ENCODE measurements at places on chromosomes 11 and 22.

DNA sequence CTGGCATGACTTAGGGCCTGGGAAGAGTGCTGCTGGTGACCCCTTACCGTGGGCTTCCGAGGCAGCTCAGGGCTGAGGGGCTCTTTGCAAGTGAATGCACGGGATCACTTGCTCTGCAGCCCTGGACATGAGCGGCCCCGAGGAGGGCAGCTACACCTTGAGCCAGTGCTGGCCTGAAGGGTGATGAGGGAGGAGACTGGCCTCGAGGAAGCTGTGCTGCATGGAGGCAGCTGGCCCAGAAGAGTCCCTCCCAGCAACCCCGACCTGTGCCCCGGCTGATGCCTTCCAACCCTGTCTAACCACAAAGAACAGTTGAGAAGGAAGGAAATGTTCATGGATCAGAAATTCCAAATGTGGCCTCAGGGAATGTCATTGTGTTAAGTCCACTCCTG lies 45.2 kb downstream of the TBX1 start:
- DNase-seq: no peak

DNA sequence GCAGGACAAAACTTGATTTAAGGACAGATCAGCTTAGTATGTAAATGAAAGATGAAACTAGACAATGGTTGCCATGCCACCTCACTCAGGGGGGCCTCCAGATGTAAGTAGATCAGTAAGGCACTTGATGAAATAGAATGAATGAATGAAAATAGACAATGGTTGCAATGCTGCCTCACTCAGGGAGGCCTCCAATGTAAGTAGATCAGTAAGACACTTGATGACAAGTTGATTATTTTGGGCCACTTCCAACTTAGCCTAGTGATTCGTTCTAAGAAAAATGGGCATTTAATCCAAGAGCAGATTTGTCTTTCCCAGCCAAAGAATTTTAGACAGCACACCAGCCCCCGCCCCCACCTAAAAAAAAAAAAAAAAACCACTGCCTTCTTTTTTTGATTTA lies 19.2 kb upstream of the SLC5A12 start:
- no peak for DNase-seq

DNA sequence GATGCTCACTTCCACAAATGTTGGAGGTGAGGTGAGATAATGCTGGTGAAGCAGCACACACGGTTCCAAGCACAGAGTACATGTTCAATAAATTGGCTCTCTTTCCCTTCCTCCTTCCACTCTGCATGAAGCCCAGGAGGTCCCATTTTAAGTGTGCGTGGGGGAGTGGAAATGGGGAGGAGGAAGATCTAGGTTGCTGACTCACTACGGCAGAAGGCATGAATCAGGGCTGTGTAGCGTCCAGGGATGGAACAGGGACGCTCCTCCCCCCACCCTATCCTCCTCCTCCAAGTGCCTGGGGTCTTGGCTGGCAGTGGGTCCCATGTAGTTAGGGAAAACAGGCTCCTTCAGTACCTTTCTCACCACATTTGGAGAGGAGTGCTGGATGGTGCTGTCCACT lies 44.2 kb downstream of the TRIM66 start:
- no peak for DNase-seq

GRCh38 chr22:50030297-50031188 lies 18.0 kb upstream of the IL17REL start:
- DNase-seq: peak; percentile 56

All from SK-N-DZ (cell line).